Gastroesophageal sphincter (tissue), 4 donors: ENCODE measurements at places on chromosomes 6 and 20. TPM values are rescaled to one million over a fixed set of nuclear protein-coding genes. Genes with fewer than 3 reads are reported as not detected.

NKAIN4 gene
- 2.3 TPM for total RNA-seq

C20orf202 gene
- 0.62 TPM for total RNA-seq

TOX2 gene
- total RNA-seq: 16.4 TPM

ZNF831 gene
- 0.58 TPM for total RNA-seq

AGER gene
- total RNA-seq: 2.3 TPM

BMP7 gene
- 8.7 TPM for total RNA-seq

SLC22A2 gene
- not detected for total RNA-seq

MPIG6B gene
- total RNA-seq: not detected

ZBP1 gene
- total RNA-seq: not detected

OR2B3 gene
- not detected for total RNA-seq

TRIM38 gene
- 6.1 TPM for total RNA-seq

BNIP5 gene
- not detected for total RNA-seq

ITCH gene
- 75.5 TPM for total RNA-seq

GRM1 gene
- not detected for total RNA-seq

ULBP2 gene
- not detected for total RNA-seq

ALDH8A1 gene
- total RNA-seq: 21.8 TPM

FAM209A gene
- total RNA-seq: 0.66 TPM

RFX6 gene
- not detected for total RNA-seq

FOXS1 gene
- 0.62 TPM for total RNA-seq

MUC22 gene
- not detected for total RNA-seq

SLC35F1 gene
- total RNA-seq: 6.3 TPM
